ENCODE measurements at places on chromosomes 4 and X. TPM values are rescaled to one million over a fixed set of nuclear protein-coding genes. Genes with fewer than 3 reads are reported as not detected.

Gene KIF4A
- total RNA-seq, result 26.4 TPM

DNA sequence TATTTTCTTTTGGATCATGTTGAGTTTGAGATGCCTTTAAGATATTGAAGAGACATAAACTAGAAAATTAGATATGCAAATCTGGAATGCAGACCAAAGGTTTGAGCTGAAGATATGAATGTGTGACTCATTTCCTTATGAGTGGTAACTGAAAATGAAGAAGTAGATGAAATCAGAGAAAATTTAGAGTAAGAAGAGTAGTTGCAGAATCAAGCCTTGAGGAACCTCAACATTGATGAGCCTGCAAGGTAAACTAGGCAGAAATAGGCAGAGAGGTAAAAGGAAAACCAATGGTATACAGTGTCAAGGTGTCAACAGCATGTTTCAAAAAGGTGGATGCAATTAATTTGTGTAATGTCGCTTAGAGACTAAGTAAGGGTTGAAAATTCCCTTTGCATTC, 142.8 kb downstream of the MOSPD2 start:
- no peak for DNase-seq
- no peaks in the 10 kb centered on the region for H3K27me3 ChIP-seq
- H3K4me3 ChIP-seq, result no peak overlapping the region
- H3K36me3 ChIP-seq, result no peaks in the 10 kb centered on the region
- H3K4me1 ChIP-seq, result no peaks in the 10 kb centered on the region

GRCh38 chr4:163256680-163257343, 75.6 kb downstream of the NPY1R start:
- H3K4me1 ChIP-seq, result no peaks in the 10 kb centered on the region
- no peak overlapping the region for H3K4me3 ChIP-seq
- no peak overlapping the region for H3K27ac ChIP-seq
- no peak for DNase-seq
- peaks cover 10% of the 10 kb centered on the region for H3K27me3 ChIP-seq

Gene ESX1
- total RNA-seq, result not detected

Gene MAGEE2
- not detected for total RNA-seq

DNA sequence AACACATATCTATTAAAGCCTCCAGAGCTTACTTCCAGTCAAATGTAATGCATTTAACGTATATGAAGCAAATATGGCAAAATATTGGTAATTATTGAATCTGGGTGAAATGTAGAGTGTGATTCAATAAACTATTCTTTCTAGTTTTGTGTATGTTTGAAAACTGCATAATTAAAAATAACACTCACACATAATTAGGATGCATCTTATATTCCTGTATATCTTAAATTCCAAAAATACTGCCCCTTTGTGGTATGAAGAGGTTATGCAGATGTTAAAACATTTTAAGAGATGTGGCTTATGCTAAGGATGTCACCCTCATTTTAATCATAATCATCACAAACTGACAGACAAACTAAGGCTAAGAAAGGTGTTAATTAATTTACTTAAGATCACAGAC, 182.9 kb downstream of the COX18 start:
- no peak for DNase-seq
- no peak overlapping the region for H3K4me3 ChIP-seq
- no peaks in the 10 kb centered on the region for H3K36me3 ChIP-seq
- no peaks in the 10 kb centered on the region for H3K27me3 ChIP-seq
- no peaks in the 10 kb centered on the region for H3K4me1 ChIP-seq

GRCh38 chr4:169283114-169283509, 12.4 kb upstream of the SH3RF1 start:
- H3K27me3 ChIP-seq, result peaks cover 8% of the 10 kb centered on the region
- no peak for DNase-seq
- no peaks in the 10 kb centered on the region for H3K36me3 ChIP-seq
- H3K4me1 ChIP-seq, result no peaks in the 10 kb centered on the region

Gene SLC6A14
- total RNA-seq, result not detected

GRCh38 chr4:72302981-72303704, 265.9 kb downstream of the ADAMTS3 start:
- no peaks in the 10 kb centered on the region for H3K4me1 ChIP-seq
- no peak overlapping the region for H3K27ac ChIP-seq
- no peaks in the 10 kb centered on the region for H3K27me3 ChIP-seq
- DNase-seq, result peak; percentile 29
- H3K4me3 ChIP-seq, result no peak overlapping the region

GRCh38 chr4:105878668-105879067, 16.6 kb upstream of the NPNT start:
- no peaks in the 10 kb centered on the region for H3K36me3 ChIP-seq
- DNase-seq, result no peak

DNA sequence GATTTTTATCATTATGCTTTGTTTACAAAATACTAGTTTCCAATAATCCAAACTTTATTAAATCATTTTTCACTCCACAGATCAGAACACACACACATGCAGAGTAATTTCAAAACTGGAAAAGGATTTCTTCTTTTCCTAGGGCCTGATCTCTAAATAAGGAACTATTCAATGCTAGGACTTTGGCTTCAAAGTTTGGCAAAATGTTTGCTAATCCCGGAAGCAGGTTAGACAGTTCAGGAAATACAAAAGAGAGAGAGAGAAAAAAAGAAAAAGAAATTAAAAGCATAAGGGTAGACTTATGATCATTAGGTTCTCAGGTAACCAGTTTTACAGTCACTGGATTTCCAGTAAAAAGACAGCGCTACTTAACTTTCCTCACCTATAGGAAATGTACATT, 211.0 kb downstream of the DCLK2 start:
- DNase-seq, result no peak
- no peak overlapping the region for H3K4me3 ChIP-seq
- peaks cover 3% of the 10 kb centered on the region for H3K36me3 ChIP-seq
- H3K4me1 ChIP-seq, result no peaks in the 10 kb centered on the region

GRCh38 chr4:74623041-74623440, 171.3 kb downstream of the BTC start:
- H3K4me3 ChIP-seq, result no peak overlapping the region
- no peaks in the 10 kb centered on the region for H3K36me3 ChIP-seq
- no peak for DNase-seq
- H3K4me1 ChIP-seq, result peaks cover 27% of the 10 kb centered on the region
- H3K27ac ChIP-seq, result peak overlapping the region; percentile 17
- H3K27me3 ChIP-seq, result peaks cover 5% of the 10 kb centered on the region

Gene HMX1
- total RNA-seq, result not detected

Gene MSANTD1
- 2.5 TPM for total RNA-seq

DNA sequence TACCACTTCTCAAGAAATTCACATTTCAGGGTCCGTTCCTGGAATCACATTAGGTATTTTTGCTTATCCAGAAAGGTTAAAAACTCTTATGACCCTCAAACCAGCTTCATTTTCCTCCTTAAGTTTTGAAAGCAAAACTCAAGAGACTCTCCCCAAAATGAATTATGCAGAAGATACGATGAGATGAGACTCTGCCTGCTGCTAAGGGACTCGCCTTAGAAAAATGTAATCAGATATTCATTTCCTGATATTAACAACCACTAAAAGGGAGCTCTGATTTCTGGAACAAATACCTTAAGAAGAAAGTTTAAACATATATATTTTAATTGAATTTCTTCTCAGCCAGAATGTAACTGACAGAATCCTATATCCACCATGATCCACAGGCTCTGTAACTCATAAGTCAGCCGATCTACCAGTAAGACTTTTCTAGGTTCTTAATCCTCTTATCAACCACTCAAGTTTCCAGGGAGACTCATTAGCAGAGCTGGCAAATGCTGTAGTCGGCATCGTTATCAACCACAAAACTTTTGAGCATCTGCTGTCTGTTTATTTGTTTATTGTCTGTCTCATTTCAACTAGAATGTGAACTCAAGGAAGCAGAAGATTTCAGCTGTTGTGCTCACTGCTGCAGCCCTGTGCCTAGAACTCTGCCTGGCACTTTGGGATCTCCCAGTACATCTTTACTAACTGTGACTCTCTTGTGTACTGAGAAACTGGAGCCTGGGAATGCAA, 112.5 kb downstream of the LDB2 start:
- no peaks in the 10 kb centered on the region for H3K4me1 ChIP-seq
- no peaks in the 10 kb centered on the region for H3K27me3 ChIP-seq
- DNase-seq, result no peak
- no peaks in the 10 kb centered on the region for H3K36me3 ChIP-seq
- no peak overlapping the region for H3K4me3 ChIP-seq

DNA sequence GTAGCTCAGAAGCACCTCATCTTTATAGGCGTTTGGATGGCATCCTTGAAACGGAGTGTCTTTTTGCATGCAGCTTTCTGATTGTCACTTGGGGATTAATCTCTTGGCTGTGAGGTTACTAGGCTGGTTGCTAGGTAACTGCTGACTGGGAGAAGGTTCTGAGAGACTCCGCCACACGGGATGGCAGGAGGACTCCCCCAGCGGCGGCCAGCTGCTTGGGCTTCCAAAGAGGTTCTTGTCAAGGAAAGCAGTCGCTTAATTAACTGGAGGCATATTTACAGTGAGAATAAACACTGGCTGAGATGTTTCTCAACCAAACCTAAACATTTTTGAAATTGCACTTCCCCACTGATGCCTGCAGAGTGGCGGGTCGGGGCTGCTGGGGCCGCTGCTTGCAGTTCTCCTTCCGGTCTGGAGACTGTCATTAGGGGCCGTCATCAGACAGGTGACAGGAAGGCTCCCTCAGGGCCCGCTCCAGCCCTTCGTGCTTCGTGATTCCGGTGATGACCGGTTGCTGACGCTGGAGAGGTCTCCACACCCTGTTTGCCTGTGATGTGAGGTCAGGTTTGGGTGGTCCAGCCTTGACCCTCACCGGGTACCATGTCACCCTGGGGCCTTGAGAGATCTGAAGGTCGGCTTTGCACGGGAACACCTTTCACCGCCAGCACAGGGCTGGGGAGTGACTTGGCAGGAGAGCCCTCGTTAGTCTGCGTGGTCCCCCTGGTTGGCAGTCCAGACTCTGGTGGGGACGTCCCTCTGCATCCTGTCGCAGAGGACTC, 9.1 kb downstream of the NSG1 start:
- no peaks in the 10 kb centered on the region for H3K27me3 ChIP-seq
- H3K4me3 ChIP-seq, result no peak overlapping the region
- H3K4me1 ChIP-seq, result no peaks in the 10 kb centered on the region
- H3K36me3 ChIP-seq, result no peaks in the 10 kb centered on the region
- H3K27ac ChIP-seq, result no peak overlapping the region
- DNase-seq, result no peak

- no peak overlapping the region for H3K4me3 ChIP-seq
- DNase-seq, result no peak
- no peak overlapping the region for H3K27ac ChIP-seq
- no peaks in the 10 kb centered on the region for H3K4me1 ChIP-seq
- no peaks in the 10 kb centered on the region for H3K36me3 ChIP-seq
Measured at GRCh38 chr4:186602978-186603377, 47.6 kb upstream of the MTNR1A start.

DNA sequence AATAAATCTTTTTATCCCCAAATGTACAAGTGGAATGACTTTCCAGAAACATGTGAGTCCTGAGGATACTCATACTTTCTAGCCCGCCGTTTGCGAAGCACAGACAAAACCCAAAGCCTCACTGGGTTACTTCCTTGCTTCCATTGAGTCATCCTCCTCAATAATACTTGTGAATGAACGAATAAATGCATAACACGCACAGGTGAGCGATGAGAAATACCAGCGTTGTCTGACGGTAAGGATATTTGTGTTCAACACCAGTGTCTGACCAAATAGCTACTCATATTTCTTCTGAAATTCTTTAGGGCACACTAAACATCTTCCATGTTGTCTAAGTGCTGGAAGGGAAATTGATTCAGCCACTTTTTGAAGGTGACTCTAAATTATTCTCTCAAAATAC, 36.0 kb downstream of the CCNG2 start:
- peak overlapping the region; percentile 86 for H3K4me3 ChIP-seq
- H3K36me3 ChIP-seq, result peaks cover 2% of the 10 kb centered on the region
- DNase-seq, result no peak
- H3K27me3 ChIP-seq, result no peaks in the 10 kb centered on the region
- peaks cover 35% of the 10 kb centered on the region for H3K4me1 ChIP-seq
- peak overlapping the region; percentile 68 for H3K27ac ChIP-seq

GRCh38 chrX:85903692-85904471, 143.5 kb downstream of the CHM start:
- H3K27ac ChIP-seq, result no peak overlapping the region
- H3K36me3 ChIP-seq, result no peaks in the 10 kb centered on the region
- H3K4me1 ChIP-seq, result no peaks in the 10 kb centered on the region
- DNase-seq, result no peak
- H3K4me3 ChIP-seq, result no peak overlapping the region
- peaks cover 6% of the 10 kb centered on the region for H3K27me3 ChIP-seq

Gene PPBP
- not detected for total RNA-seq

Gene STK32B
- total RNA-seq, result not detected

- H3K4me1 ChIP-seq, result no peaks in the 10 kb centered on the region
- DNase-seq, result no peak
- H3K4me3 ChIP-seq, result no peak overlapping the region
- no peak overlapping the region for H3K27ac ChIP-seq
- H3K36me3 ChIP-seq, result no peaks in the 10 kb centered on the region
Measured at GRCh38 chr4:177163532-177163931, 146.1 kb upstream of the NEIL3 start.

- H3K4me3 ChIP-seq, result no peak overlapping the region
- no peaks in the 10 kb centered on the region for H3K27me3 ChIP-seq
- H3K27ac ChIP-seq, result no peak overlapping the region
- no peak for DNase-seq
Measured at GRCh38 chr4:16253127-16253960, 27.1 kb upstream of the TAPT1 start.

DNA sequence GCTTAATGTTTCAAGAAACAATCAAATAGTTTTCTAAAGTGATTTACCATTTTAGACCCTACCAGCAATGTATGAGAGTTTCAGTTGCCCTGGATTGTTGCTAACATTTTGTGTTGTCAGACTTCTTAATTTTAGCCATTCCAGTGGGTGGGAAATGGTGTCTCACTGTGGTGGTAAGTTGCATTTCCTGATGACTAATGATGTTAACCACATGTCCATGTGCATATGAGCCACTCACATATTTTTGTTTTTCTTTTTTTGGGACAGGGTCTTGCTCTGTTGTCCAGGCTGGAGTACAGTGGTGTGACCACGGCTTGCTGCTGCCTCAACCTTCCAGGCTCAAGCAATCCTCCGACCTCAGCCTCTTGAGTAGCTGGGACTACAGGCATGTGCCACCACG, 48.3 kb downstream of the MED28 start:
- no peak for DNase-seq
- no peak overlapping the region for H3K27ac ChIP-seq
- no peaks in the 10 kb centered on the region for H3K27me3 ChIP-seq
- peaks cover 9% of the 10 kb centered on the region for H3K4me1 ChIP-seq
- H3K4me3 ChIP-seq, result no peak overlapping the region
- H3K36me3 ChIP-seq, result no peaks in the 10 kb centered on the region

DNA sequence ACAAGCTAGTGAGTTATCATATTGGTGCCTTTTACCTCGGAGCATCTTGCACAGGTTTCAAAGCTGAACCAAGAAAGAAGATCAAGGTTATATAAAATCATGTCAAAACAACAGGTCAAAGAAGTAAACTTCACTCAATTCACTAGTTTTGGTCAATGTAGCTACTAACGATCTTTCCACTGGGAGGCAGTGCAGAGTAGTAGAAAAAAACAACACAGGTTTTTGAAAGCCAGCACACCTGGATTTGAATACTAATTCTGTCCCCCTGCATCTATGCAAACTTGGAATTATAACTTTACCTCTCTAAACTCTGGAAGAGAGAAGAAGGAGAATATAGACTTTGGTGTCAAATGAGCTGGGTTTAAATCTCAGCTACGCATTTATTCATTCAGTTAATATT, 266.1 kb downstream of the GRIA3 start:
- no peak overlapping the region for H3K4me3 ChIP-seq
- no peak overlapping the region for H3K27ac ChIP-seq
- no peaks in the 10 kb centered on the region for H3K36me3 ChIP-seq
- H3K27me3 ChIP-seq, result peaks cover 14% of the 10 kb centered on the region
- DNase-seq, result no peak

Measured in activated T-cell treated with anti-CD3 and anti-CD28 coated beads, Interleukin-2, amount 50 U/mL, for 72 hours (primary cell).